ENCODE measurements at places on chromosomes 1 and 21.

DNA sequence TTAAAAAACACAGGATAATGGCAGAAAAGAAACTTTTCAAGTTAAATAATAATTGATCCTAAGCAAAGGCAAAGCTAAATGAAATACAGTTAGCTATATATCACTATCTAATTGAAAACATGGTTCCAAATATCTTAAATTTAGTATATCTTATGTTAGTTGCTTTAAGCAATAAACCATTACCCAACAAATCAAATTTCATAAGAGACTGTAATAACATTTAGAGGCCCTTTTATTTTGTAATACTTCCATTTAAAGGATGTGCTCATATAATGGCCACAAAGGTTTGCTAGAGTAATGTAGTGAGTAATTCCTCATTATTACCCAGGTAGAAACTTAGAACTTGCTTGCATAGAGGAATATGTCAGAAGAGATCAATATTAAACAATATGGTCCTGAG, 32.3 kb downstream of the RPL5 start:
- no peak for DNase-seq

GRCh38 chr1:19505693-19506457, 20.5 kb upstream of the CAPZB start:
- DNase-seq = no peak

- no peak for DNase-seq
Observed at GRCh38 chr1:5758859-5759578, 233.2 kb downstream of the NPHP4 start.

GRCh38 chr1:90402893-90403849, 313.9 kb downstream of the BARHL2 start:
- no peak for DNase-seq

DNA sequence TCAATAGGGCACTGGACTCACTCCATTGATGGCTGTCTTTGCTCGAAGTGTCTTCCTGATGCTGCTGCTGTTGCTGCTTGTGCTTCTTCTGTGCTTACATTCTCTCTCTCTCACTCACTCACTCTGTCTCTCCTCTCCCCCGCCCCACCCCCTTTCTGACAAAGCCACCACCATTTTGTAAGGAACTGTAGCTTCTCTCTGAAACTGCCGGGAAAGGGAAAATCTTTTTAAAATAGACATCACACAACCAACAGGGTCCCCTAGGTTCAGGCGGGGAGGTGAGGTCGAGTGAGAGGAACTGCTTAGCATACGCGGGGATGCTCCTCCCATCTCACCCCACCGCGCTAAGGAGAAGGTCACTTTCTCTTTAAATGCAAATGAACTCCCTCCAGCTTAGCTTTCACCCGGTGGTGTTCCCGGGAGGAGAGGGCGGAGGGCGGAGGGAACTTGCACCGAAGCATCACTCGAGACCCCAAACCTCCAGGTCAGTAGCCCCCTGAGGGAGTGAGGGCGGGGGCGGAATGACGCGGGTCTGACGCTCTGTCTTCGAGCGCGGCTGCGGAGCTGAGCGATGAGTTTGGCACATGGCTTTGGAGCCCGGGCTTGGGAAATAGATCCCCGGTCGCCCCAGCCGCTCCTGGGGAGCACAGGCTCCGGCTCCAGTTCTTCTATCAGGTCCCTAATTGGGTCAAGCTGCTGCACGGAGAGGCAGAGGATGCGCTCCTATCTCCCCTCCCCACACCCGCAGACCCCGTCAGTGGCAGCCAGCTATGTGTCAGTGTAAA, at the start of gene CCDC28B:
Gene CCDC28B (plus strand): TSS at position 370 of the 785 bp plus-strand sequence. CDS start 1,341 bp downstream, outside the sequence.
- no peak for DNase-seq

DNA sequence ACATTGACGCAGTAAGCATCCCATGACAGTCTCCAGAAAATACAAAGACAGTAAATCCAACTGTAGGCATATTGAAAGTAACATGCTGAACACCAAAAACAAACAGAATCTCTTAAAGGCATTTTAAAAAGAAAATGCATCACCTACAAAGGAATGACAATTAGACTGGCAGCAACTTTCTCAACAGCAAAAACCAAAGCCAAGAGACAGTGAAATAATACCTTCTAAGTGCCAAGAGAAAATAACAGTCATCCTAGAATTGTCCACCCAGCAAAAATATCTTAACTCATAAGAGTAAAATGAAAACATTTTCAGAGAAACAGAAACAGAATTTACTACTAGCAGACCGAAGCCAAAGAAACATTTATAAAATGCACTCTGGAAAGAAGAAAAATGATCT, 20.0 kb downstream of the CCDC185 start:
- no peak for DNase-seq

DNA sequence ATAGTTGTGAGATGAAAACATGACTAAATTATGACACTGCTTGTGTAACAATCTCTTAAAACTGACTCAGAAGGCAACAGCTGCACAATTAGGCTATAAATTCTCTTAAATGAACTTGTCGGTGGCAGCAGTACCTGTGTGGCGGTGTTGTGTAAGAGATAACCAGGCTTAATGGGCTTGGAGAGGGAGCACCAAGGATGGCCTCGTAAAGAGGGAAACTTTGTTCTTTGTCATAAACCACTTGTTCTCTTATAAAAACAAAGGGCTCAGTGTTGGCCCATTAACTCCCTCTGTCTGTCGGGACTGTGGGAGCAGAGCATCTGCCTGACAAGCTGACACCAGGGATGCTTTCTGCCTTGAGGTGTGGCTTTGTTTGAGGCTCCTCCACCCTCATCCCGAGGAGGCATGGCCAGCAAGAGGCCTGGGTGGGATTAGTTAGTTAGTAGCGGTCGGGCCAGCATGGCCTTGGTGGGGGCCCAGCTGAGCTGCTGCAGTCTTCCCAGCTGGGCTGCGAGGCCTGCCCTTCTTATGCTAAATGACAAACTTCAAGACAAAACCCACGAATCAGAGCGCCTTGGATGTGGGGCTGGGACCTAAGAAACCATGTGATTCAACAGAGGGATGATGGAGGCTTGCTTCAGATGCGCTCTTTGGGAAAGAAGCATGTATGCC, 171.4 kb downstream of the CAMTA1 start:
- no peak for DNase-seq

DNA sequence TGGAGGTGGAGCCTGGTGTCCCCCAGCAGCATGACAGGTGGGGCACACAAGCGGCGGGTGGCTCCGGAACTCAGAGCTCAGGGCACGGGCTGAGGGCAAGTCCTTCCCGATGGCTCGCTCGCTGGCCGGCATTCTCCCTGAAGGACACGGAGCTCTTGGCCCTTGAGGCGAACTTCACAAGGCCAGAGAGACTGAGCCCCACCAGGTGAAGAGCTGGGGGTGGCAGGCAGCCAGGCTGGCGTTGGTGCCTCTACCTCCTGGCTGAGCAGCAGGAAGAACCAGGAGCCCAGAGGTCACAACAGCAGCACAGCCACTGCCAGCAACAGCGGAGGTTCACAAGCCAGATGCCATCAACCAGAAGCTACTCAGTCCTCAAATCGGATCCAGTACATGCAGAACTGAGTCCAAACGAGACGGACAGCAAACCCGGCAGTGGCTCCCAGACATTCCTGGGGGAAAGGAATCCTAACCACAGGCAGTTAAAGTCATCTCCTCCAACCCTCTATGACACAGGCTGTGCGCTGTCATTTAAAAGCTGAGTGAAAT, 54.1 kb downstream of the NPHP4 start:
- DNase-seq = no peak

DNA sequence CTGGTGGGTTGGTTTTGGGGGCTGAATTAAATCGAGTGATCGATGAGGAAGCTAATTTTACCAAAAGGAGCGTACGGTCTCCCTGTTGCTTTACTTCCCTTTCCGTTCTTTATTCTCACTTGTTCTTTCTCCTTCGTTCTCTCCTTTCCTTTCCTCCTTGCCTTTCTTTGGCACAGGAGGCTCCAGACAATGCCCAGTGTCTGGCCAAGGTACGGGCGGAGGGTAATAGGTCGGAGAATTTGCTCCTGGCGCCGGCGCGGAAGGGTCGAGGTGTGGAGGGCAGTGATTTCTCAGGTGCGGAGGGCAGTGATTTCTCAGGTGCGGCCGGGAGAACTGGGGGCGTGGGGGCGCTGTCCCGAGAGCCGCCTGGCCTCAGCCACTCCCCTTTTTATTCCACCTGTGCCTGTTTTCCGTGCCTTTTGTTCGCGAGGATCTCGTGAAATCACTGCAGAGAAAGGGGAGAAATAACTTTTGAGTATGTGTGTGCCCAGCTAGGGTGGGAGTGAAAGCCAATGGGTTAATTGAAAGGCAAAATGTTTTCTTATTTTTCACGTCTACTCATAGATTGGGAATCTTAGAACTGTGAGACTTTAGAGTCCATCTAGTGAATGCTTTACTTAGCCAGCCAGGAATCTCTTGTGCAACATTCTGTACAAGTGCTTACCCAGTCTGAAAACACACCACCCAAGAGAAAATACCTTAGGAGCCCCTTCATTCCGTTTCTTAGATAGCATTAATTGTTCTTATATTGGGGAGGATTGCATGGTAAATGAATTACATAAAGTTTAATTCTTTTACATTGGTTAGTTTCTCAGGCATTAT, 1.3 kb downstream of the FNBP1L start:
- no peak for DNase-seq

- no peak for DNase-seq
Observed at GRCh38 chr1:213452501-213452900, 401.5 kb downstream of the RPS6KC1 start.

Data from stimulated activated CD4-positive, alpha-beta T cell treated with anti-CD3 and anti-CD28 coated beads, TNF-alpha, amount 100 ng/mL, for 1 hour (primary cell).